NCI-H146 (cell line): ENCODE measurements at places on chromosomes 4 and X.

DNA sequence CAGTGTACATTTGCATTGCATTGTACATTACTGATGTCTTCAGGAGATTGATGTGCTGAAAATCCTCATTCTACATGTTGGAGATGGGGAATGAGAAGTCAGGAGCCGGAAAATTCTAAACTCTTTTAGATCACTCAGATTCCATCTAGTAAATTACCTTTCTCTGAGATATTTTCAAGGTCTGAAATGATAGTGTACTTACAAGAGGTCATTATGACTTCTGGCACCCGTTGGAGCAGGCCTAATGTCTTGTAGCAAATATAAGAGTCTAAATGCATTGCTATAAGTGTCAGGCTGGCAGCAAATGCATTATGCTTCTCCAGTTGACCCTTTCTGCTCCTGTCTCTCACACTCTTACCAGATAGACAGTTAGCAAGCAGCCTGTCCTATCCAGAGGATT is 692.8 kb downstream of the GRID2 start:
- no peak for DNase-seq

GRCh38 chr4:70868778-70869177 is 29.1 kb upstream of the GRSF1 start:
- DNase-seq = no peak

GRCh38 chr4:138910914-138911336 is 104.7 kb upstream of the NOCT start:
- peak; percentile 97 for DNase-seq

DNA sequence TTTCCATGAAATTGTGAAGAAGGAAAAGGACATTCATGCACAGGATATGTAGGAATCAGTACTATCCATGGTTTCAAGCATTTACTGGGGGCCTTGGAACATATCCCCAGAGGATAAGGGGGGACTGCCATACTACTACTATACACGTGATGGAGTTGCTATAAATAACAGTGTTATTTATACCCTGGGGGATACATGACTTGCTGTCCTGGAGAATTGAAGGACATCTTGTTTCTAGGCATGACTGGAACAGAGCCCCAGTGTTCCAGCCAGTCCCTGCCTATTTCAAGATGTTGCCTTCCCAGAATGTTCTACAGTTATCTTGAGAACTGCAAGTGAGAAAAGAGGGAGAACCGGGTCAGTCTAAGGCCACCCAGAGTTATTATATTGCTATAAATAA is 39.6 kb upstream of the ZNF81 start:
- no peak for DNase-seq
